Heart left ventricle (tissue), 16 donors: ENCODE measurements at places on chromosomes 11 and 22. TPM values are rescaled to one million over a fixed set of nuclear protein-coding genes. Genes with fewer than 3 reads are reported as not detected.

DNA sequence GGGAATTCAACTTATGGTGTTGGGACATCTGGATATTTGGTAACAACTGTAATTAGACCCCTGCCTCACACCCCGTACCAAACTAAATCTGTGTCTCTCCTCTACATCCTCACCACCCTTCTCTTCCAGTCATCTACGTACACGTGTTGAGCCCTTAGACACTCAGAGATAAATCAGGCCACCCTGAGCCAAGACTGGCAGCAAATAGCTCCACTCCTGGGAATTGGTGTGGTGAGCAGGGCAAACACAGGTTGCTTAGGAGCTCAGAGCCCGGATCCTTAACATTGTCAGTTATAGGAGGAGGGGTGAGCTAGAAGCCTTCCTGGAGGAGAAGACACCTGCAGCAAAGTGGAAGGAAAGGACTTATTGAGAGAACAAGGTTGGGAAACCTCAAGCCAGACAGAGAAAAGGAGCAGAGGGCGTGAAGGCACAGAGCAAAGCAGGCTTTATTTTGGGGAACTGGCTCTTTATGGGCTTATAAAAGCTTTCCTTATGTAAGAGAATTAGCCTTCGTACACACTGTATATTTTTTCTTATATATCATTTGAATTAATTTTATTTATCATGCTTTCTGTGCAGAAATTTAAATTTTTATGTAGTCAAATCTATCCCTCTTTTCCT is 36.9 kb upstream of the KLHL35 start:
- H3K4me1 ChIP-seq = peaks cover 29% of the 10 kb centered on the region
- DNase-seq = no peak
- H3K36me3 ChIP-seq = no peaks in the 10 kb centered on the region
- no peak overlapping the region for H3K4me3 ChIP-seq
- no peak overlapping the region for H3K27ac ChIP-seq

- H3K27me3 ChIP-seq = no peaks in the 10 kb centered on the region
- no peaks in the 10 kb centered on the region for H3K36me3 ChIP-seq
- no peak overlapping the region for H3K4me3 ChIP-seq
These were observed 225.6 kb upstream of the E2F8 start for GRCh38 chr11:19466314-19466713.

The TMEM86A gene
- total RNA-seq = 12.7 TPM

DNA sequence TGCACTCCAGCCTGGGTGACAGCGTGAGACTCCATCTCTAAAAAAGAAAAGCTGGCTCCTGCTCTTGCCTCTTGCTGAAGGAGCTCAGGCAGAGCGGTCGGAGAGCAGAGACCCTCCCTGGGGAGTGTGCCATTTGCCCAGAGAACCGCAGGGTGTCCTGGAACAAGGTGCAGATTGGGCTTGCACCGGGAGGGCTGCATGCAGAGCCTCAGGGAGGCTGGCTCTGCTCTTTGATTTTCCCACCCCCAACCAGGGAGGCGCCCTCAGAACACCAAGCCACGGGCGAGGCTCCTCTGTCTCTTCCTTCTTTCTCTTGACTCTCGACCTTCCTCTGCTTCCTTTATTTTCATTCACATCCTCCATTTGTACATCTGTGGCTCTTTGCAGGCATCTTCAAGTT is 889.1 kb downstream of the OPCML start:
- no peak for DNase-seq
- no peaks in the 10 kb centered on the region for H3K4me1 ChIP-seq
- H3K4me3 ChIP-seq = no peak overlapping the region
- no peaks in the 10 kb centered on the region for H3K27me3 ChIP-seq
